ENCODE measurements at places on chromosomes 4 and X.

DNA sequence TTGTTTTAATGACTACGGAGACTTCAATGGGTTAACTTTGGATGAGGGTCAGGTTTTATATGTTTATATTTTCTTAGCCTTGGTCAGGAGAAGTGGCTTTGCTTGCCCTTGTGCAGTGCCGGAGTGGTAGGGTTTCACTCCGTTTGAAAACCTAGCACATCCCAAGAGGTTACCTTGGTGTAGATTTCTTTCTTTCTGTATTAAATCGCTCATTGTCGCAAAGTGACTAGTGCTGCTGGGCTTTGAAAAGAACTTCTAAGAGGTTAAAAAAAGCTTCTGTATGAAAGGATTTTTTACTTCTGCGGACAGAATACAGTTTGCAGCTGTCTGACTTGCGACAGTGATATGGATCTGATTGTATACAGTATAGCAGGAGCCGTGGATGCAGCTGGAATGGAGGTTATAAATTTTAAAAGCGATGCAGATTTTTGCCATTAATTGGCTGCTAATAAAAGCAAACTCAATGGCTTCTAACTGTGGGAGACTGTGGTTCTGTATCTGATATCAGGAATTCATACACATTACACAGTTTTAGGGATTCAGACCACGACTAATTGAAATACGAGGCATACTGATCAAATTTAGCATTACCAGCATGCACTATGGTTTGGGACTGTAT, 340.9 kb upstream of the PITX2 start:
- no peak for DNase-seq

DNA sequence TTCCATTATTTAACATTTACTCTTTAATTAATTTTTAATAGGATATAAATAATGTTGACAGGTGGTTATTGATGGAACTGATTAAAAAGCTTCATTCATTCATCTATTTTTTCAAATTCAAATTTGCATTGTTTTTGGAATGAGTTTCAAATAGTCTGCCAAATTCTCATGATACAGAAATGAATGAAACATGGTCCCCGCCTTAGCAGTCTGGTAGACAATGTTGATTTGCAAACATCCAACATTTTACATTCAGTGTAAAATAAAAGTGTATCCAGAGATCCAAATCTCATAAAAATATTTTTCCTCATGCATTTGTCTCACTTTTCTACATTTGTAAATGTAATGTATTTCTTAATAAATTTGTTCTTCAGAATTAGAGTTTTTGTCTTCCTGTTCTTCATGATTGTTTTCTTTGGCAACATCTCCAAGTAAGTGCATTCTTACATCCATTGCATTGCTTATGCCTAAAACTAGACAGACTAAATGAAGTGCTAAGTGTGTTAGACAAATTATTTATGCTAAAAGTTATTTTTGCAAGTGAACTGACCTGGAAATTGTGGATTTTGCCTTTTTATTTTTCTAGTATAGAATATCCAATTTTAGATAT, 142.3 kb downstream of the PCDH18 start:
- no peak for DNase-seq

DNA sequence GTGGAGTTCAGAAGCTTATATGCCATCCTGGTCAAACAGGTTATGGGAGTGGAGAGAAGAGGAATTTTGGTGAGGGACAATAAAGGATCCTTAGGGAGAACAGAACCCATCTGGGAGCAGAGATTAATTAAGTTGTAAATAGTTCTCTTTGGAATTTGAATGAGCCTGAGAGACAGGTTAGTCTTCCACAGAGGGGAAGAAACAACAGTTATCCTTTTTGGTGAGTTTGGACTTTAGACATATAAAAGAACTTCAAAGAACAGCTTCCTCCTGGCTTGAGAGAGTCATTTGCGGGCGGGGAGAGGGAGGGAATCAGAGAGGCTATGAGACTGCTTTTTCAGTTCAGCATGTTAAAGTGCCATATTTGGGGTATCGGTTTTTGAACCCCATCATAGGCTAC, 793.3 kb upstream of the MAGEB2 start:
- no peak for DNase-seq

DNA sequence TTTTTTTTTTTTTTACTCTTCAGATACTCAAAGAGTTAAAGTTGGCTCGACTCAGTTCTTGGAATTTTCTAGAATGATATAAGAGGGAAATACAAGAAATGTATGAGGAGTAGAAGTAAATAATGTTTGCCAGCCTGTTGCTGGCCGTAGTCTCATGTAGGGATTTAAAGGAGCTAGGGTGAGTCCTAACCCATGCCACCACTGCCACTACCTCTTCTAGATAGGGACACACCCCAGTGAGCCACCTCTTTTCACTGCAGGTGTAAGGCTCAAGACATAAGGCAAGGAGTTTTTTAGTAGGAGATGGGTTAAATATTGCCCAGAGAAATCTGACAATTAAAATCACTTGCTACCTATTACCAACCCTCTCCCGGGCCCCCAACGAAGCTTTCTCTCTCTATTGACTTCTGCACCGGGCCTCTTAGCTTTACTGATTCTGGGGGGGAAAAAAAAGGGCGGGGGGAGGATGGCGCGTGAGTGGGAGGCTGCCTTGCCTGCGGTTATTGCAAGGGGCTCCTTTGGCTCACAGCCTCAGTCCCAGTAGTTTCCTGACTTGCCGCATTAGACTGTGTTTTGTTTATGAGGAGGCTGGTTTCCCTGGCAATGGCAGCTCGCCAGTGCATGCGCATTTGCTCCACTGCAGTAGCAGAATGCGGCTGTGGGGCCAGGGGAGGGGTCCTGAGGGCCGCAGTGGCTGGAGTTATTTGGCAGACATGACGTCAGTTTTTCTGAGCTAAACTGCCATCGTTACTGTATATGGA, 3.0 kb downstream of the LINC00632 start:
- peak; percentile 38 for DNase-seq

DNA sequence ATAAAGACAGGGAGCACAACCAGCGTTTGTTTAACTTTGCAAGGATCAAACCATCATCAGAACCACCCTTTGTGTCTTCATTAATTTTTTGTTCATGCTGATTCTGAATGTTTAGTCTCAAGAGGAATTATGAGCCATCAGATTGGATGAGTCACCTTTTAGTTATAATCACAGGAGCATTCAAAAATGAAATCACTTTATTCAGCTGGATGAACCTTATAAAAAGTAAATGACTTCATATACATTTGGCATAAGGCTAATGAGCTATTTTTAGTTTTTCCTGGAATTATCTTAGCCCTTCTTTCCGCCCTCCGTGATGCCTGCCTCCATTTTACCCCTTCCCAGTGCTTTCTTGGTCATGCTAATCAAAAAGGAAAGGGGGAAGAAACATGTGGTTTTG, 103.6 kb downstream of the SORBS2 start:
- DNase-seq, result no peak

Data from RPMI8226 (cell line).